Body of pancreas (tissue), 4 donors: ENCODE measurements at places on chromosomes 4 and X. TPM values are rescaled to one million over a fixed set of nuclear protein-coding genes. Genes with fewer than 3 reads are reported as not detected.

DNA sequence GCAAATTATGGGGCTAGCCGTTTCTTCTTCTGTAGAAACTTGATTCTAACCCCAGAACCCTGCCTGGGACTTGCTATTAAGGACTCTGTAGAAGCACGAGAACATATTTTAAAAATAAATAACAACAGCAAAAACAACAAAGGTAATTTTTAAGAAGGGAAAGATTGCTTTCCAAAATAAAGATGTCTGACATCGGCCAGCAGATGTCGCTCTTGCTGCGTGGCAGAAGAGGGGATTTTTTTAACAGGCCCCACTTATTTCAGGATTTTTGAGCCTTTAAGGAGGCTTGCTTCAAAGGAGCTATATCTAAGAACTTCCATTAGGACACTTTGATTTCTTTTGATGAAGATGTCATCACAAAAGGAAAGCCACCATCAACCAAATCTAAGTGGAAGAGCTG is 62.8 kb upstream of the EGFL6 start:
- peak; percentile 45 for DNase-seq

The NALF2 gene
- total RNA-seq, result 0.66 TPM

DNA sequence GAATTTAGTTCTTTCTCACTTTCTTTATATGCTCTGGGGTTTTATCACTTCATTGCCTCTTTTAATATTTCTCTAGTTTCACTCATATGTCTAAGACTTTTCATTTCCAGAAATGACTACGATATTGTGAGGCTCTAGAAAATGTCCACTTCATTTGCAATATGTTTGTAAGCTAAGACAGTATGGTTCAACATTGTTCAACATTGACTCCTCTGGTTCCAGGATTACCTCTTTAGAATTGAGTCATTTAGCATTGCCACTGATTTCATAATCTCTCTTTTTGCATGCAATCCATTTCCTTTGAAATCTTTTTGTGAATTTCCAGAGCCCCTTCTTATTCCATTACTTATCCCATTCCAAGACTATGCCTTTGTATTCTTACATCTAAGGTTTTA is 32.3 kb downstream of the BBS12 start:
- DNase-seq, result no peak

The CT83 gene
- not detected for total RNA-seq

The SSX2B gene
- total RNA-seq, result not detected

DNA sequence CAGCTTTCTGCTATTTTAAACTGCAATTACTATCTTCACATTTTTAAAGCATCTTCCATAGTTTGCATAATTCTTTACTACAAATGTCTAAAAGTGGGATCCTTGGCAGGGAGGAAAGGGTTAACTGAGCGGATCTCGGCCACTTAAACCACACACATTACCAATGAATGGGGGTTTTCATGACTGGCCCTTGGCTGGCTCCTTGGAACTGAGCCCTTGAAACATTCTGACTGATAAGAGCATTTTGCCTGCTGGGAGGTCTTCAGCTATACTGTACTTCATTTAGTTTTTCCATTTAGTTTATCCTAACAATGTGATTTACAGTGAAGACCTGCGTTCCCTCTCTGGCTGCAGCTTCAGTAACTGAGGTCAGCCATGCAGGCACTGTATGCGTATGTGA is 31.7 kb upstream of the MFAP3L start:
- DNase-seq, result no peak

- no peak for DNase-seq
These were observed 10.3 kb downstream of the CPZ start for GRCh38 chr4:8602686-8603430.

The IGSF1 gene
- total RNA-seq, result 1.3 TPM

GRCh38 chr4:89099034-89099433 is 12.3 kb upstream of the TIGD2 start:
- DNase-seq, result no peak

GRCh38 chrX:1657367-1658070 is 42.7 kb downstream of the ASMT start:
- DNase-seq, result no peak

GRCh38 chrX:30835373-30835772 is 53.7 kb downstream of the TAB3 start:
- DNase-seq, result no peak

DNA sequence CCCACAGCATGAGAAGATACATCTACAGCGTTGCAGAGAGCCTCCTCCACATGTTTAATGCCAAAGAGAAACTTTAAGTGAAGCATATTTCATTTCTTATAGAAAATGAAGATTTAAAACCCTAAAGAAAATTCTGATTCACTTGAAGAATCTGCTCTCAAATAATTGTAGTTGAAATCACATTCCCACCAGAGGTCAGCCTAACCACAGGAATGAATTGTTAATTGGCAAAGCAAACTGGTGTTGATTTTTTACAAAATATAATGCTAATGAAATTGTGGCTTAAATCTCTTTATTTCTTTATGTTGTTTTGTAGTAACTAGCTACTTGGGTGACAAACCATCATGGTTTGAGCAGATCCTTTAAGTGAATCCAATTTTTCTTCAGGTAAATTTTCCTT is 31.1 kb upstream of the WDR17 start:
- no peak for DNase-seq

DNA sequence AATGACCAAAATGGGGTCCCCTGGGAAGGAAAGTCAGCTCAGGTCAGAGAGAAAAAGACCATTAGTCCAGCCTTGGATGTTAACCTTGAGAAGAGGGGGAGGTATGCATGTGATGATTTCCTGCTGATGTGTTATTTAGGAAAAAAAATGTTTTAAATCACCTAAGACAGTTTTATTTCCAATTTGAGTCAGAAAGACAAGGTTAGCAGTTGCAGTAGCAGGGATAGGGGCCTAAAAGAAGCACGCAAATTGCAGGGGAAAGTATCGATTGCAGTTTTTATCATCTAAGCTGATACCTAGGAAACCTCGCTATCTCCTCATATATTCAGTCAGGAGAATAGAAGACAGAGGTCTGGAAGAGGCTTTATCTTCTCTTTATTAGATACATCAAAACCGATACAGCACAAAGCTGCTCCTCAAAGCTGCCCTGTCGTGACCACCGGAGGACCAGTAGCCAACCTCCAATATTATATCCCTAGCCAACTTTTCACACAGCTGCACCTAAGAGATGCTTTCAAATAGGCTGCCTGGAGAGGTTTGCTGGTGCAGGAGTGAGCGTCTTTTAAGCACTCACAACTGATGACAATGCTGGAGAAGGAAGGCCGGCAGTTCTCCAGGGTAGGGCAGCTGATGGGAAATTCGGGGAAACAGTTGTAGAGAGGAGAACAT is 289.4 kb downstream of the INPP4B start:
- no peak for DNase-seq

GRCh38 chrX:46686003-46686645 is 72.8 kb downstream of the SLC9A7 start:
- peak; percentile 14 for DNase-seq

GRCh38 chr4:137635108-137635507 is 102.8 kb upstream of the PCDH18 start:
- DNase-seq, result no peak

- DNase-seq, result no peak
These were observed 93.0 kb downstream of the USP9X start for GRCh38 chrX:41178201-41178600.

DNA sequence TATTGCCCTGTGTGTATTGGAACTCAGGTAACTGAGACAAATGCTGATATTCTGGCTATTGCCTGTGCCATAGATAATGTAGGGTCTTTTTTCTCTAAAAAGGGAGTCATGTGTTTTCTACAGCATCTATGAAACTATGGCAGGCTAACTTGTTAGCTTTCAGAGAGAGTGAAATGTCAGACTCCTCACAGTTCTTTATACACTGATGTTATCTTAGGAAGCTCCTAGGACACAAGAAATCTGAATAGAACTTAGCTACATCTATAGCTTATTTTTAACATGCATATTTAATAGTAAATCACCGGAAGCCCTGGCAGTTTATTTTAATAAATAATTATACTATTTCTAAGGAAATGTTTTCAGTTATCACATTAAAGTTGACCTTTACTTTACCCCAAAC is 369.6 kb downstream of the NAF1 start:
- no peak for DNase-seq

The RAB41 gene
- total RNA-seq, result not detected

- no peak for DNase-seq
These were observed 12.3 kb downstream of the GPC4 start for GRCh38 chrX:133402830-133403625.

GRCh38 chr4:38800961-38801450 is 3.6 kb downstream of the TLR1 start:
- no peak for DNase-seq

The NXF2 gene
- total RNA-seq, result not detected

The KIT gene
- 2.1 TPM for total RNA-seq

The RUFY3 gene
- total RNA-seq, result 62.6 TPM

GRCh38 chr4:6324999-6325787 is 55.5 kb downstream of the WFS1 start:
- no peak for DNase-seq

The STARD8 gene
- total RNA-seq, result 9.6 TPM

- DNase-seq, result no peak
These were observed 93.2 kb downstream of the KDR start for GRCh38 chr4:55032179-55032578.

The BMP3 gene
- not detected for total RNA-seq

GRCh38 chr4:94516999-94517398 is 65.3 kb downstream of the PDLIM5 start:
- no peak for DNase-seq

DNA sequence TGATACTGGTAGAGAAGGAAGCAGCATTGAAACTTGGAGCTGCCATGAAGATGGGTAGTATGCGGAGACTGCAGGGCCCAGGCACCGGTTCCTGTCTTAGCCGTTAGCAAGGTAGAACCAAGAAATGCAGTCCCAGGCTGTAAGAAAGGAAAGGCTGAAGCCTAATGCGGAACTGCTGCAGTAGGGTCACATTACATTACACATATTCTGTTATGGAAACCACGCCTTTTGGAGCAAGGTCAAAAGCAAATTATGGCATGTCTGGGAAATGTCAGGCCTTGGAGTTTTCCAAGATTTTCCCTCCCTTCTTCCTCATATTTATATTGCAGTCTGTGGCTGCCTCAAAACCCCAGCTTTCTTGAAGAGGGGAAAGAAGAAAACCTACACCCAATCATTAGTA is 204.8 kb upstream of the RASGEF1B start:
- DNase-seq, result no peak

GRCh38 chrX:68758671-68759070 is 70.2 kb upstream of the EFNB1 start:
- no peak for DNase-seq

The PAGE2B gene
- not detected for total RNA-seq

GRCh38 chr4:167079762-167080161 is 154.5 kb downstream of the SPOCK3 start:
- no peak for DNase-seq

DNA sequence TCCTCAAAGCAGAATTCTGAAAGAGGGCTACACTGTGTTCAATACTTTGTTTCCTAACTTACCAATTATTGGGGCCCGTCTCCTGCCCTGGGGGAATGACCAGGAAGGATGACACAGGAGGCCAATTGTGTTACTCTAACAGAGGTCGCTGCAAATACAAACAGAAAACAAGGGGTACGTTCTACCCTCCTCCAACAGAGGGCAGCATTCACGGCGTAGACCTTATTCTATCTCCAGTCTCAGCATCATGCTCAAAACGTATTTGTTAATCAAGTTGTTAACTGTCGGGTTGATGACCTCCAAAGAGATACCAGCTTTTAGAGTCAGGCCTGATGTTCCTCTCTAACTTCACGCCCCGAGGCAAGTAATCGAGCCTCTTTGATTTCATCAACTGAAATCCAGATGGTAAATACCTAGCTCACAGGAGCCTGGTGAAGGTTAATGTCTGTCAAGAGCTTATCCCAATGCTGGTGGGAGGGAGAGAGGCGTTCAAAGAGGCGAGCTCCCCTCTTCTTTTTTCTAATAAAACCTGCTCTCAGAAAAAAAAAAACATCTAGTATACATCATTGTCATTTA is 181.0 kb upstream of the KCNIP4 start:
- peak; percentile 18 for DNase-seq

GRCh38 chr4:52164116-52164515 is 113.0 kb downstream of the SPATA18 start:
- DNase-seq, result no peak

- DNase-seq, result no peak
These were observed 30.2 kb downstream of the CLDN2 start for GRCh38 chrX:106950381-106950780.

DNA sequence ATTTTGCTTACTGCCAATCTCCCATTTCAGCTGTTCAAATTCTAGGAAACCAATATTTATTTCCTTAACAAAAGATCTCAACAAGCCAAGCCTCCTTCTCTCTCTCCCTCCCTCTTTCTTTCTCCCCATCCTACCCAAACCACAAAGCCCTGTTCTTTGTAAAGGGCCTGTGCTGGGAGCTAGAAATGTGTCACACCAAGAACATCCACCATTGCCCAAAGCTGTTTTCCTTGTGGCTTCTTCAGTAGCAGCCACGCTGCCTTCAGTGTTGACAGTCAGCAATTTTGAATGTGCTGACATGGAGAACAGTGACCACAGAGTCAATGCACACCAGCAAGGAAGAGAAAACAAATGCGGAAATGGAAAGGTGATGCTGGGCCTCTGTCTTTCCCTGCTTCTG is 203.0 kb downstream of the MAML3 start:
- peak; percentile 41 for DNase-seq

The RAB33A gene
- not detected for total RNA-seq

- no peak for DNase-seq
These were observed 1605.6 kb upstream of the TENM3 start for GRCh38 chr4:180637616-180638015.

The COX7B2 gene
- not detected for total RNA-seq

GRCh38 chr4:151117371-151117962 is 18.0 kb downstream of the RPS3A start:
- peak; percentile 66 for DNase-seq

The SMIM43 gene
- not detected for total RNA-seq
